ENCODE measurements at places on chromosomes 4 and X.

- peak; percentile 67 for DNase-seq
Observed at GRCh38 chrX:18674417-18674787, 2.5 kb upstream of the RS1 start.

DNA sequence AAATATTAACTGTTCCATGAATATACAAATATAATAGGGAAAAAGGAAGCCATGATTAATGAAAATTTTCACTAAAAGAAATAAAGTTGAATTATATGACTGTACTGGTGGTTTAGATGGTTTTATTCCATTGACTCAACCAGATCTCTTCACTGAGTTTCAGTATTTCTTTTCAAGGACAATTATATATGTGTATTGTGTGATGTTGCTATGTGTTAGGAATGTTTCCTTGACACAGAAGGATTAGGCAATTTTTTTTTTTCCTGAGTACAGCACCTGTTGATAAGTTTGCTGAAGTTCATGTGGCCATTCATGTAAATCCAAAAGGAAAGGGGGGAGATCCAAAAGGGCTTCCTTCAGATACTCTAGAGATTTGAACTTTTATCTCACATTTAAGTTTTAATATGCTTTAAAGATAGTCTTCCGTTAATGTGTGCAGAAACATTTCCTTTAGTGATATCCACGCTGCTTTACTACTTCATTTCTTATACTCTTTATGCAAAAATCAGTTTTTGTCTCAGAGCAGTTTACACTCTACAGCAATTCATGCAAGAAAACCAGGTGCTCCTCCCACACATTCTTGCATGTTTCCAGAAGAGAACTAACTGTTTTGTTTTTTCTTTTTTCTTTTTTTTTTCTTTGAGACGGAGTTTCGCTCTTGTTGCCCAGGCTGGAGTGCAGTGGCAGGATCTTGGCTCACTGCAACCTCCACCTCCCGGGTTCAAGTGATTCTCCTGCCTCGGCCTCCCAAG is 249.1 kb downstream of the RPA4 start:
- no peak for DNase-seq

- no peak for DNase-seq
Observed at GRCh38 chr4:79991601-79992000, 81.4 kb downstream of the ANTXR2 start.

GRCh38 chr4:38173935-38174518 is 213.8 kb downstream of the PTTG2 start:
- no peak for DNase-seq

- no peak for DNase-seq
Observed at GRCh38 chr4:33357121-33357520, 2637.0 kb downstream of the PCDH7 start.

DNA sequence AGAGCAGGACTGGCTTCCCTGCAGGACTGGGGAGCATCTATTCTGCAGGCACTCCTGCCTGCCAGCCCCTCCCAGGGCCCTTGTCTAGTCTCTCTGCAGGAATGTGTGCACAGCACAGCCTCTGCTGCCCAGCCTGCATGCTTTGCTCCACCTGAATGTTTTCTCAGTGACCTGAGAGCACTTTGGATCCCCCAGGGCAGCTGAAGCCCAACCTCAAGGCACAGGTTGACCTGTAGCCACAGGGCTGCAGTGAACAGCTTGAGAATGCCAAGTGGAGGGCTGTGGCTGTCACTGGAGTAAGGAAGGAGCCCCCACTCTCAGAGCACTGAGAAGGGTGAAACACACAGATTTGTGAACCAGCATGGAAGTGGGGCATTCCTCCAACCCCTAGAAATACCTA is 760.2 kb downstream of the STIM2 start:
- no peak for DNase-seq
